ENCODE measurements at places on chromosomes 5 and 9. TPM values are rescaled to one million over a fixed set of nuclear protein-coding genes. Genes with fewer than 3 reads are reported as not detected.

The ADGRV1 gene
- 11.3 TPM for total RNA-seq

DNA sequence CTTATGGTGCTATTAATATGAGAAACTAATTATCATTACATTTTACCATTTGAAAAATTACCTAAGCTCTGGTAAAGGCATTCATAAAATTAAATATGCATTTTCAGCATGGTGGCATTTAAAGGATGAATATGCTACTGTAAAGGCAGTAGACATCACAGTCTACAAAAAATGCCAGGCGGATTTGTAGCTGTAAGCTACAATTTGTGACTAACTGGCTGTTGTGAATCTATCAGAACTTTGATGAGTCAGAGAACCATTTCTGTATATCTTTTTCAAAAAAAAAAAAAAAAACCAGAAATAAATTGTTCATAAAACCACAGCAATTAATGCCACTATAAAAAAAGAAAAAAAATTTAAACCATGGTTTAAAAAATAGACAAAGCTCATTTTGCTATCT, 186.3 kb downstream of the NFIB start:
- no peak overlapping the region for H3K4me3 ChIP-seq
- H3K27me3 ChIP-seq, result no peaks in the 10 kb centered on the region
- no peak for DNase-seq
- H3K27ac ChIP-seq, result no peak overlapping the region

- H3K36me3 ChIP-seq, result no peaks in the 10 kb centered on the region
- no peaks in the 10 kb centered on the region for H3K27me3 ChIP-seq
- no peak overlapping the region for H3K27ac ChIP-seq
- no peak overlapping the region for H3K4me3 ChIP-seq
- no peak for DNase-seq
Observed at GRCh38 chr5:73979321-73979720, 353.3 kb downstream of the ARHGEF28 start.

- H3K27me3 ChIP-seq, result no peaks in the 10 kb centered on the region
- no peak overlapping the region for H3K4me3 ChIP-seq
- H3K36me3 ChIP-seq, result no peaks in the 10 kb centered on the region
- no peak overlapping the region for H3K27ac ChIP-seq
- H3K4me1 ChIP-seq, result no peaks in the 10 kb centered on the region
Observed at GRCh38 chr5:110477911-110478310, 248.6 kb downstream of the TMEM232 start.

Data from uterus (tissue), 4 donors.